ENCODE measurements at places on chromosomes 4 and X. TPM values are rescaled to one million over a fixed set of nuclear protein-coding genes. Genes with fewer than 3 reads are reported as not detected.

Gene WNK3
- 1.3 TPM for total RNA-seq

Gene SLC30A9
- 45.7 TPM for total RNA-seq

GRCh38 chr4:6172093-6172926 lies 28.0 kb downstream of the JAKMIP1 start:
- ATAC-seq = peak; percentile 82

GRCh38 chr4:1512738-1513660 lies 106.8 kb upstream of the NKX1-1 start:
- peak; percentile 59 for ATAC-seq

- ATAC-seq = peak; percentile 24
Measured at GRCh38 chr4:12852338-12853307, 631.5 kb downstream of the RAB28 start.

DNA sequence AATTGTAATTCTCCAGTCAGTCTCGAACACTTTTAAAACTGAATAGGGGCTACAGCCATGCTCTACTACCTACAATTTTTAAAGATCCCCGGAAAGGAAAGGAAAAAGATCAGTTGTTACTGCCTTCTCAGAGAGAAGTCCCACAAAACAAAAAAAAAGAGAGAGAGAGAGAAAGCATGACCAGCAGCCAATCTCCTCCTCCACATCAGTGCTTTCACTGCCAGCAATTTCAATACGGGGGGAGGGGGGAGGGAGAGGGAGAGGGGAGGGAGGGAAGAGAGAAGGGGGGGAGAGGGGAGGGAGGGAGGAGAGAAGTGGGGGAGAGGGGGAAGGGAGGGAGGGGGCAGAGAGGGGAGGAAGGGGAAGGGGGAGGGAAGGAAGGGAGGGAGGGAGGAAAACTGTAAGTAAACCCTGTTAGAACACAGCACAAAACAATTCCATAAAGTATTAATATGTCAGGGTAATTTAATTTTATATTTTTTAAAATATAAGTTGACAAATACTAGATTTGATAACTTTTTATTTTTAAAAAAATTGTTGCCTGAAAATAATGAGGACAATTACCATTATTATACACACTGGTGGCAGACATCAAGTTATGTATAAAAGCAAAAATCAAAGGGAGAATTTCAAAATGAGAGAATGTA lies 108.0 kb downstream of the LRBA start:
- ATAC-seq = no peak

Gene PNMA5
- 0.17 TPM for total RNA-seq
